ENCODE measurements at places on chromosomes 2 and 18.
A peak's percentile ranks its signal among the peaks of the same experiment; 100 is the strongest.

DNA sequence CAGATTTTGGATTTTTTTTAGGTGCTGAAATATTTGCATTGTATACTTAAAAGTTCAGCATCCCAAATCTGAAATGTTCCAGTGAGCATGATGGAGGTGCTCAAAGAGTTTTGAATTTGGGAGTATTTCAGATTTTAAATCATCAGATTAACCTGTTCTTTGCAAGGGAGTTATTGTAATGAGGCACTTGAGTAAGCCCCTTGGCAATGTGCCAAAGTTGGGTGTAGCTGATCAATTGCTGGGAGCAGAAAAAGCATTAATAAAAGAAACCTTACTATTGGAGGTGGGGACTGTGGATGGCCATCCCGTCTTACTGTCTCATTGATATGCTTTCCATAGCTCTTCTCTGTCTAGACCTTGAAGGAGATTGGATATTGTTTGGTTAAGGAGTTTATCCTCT is 28.3 kb downstream of the MALT1 start:
- no peak for DNase-seq

DNA sequence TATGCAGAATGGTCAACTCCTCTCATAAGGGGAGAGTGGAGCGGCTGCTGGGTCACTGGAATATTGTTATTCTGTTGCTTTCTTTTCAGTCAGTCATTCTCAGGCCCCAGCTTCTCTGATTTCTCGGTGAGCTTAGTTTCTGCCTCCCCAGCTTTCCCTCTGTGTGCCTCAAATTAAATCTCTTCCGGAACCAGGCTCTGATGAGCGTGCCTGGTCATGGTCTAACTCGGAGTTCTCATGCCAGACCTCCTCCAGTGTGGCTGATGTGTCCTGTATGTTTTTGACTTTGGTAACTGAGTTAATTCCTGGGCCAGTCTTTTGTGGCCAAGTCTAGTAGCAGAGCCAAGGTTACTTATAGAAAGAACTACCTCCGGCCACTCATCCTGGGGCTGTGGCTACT is 4.9 kb upstream of the STK11IP start:
- no peak for DNase-seq

DNA sequence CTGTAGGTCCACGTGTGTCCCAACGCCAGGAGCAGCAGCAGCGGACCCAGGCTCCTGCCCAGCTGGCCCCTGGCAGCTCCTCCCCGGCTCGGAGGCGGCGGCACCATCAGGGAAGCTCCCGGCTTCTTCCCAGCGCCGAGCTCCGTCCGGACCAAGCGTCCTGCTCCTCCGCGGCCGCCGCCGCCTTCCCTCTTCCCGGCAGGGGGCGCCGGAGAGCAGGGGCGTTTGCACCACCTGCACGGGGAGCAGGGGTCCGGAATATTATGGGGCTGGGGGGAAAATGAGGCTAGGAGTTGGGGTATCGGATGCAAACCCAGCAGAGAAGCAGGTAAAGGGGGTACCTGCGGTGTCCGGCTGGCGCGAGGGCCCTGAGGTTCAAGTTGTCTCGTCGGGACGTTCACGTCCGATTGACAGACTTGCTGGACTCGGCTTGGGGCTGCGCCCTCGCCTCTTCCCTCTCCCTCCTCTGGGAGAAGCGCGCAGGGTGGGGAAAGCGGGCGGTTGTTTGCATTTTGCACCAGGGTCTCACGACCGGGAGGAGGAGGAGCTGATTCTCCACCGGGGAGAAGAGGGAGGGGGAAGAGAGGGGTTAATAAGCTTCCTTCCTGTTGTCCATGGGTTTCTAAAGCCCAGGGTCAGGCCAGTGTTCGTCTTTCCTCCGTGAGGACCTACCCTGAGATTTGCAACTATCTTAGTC is at the start of gene CCBE1:
Gene CCBE1 (minus strand): TSS at position 188 of the 697 bp plus-strand sequence.
- DNase-seq, result peak; percentile 64

DNA sequence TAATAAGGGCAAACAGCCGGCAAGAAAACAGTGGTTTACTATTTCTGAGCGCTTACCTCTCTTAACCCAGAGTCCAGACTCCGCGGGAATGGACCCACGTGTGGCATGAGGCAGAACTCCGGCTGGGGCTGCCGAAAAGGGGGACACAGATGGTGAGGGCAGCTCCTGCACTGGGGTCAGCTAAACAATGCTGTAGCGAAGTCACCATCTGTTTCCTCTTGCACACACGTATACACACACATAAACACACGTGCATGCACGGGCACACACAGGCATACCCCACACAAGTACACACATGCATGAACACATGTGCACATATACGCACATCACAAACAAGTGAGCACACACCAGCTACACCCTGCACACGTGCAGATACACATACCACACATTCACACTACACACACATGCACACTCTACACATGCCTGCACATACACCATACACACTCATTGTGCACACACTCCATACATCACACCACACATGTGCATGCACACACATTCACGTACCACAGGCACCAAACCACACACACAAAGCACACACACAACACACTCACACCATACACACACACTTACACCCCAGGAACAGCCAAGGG is 105.9 kb upstream of the ID2 start:
- DNase-seq, result no peak

- DNase-seq, result peak; percentile 1
Measured at GRCh38 chr2:49973917-49974368, 819.6 kb upstream of the FSHR start.

GRCh38 chr2:158502974-158503373 is 46.2 kb downstream of the PKP4 start:
- DNase-seq, result peak; percentile 47

- no peak for DNase-seq
Measured at GRCh38 chr2:98882971-98883779, 52.9 kb downstream of the CRACDL start.
